ENCODE measurements at places on chromosomes 11 and 22. TPM values are rescaled to one million over a fixed set of nuclear protein-coding genes. Genes with fewer than 3 reads are reported as not detected.

DNA sequence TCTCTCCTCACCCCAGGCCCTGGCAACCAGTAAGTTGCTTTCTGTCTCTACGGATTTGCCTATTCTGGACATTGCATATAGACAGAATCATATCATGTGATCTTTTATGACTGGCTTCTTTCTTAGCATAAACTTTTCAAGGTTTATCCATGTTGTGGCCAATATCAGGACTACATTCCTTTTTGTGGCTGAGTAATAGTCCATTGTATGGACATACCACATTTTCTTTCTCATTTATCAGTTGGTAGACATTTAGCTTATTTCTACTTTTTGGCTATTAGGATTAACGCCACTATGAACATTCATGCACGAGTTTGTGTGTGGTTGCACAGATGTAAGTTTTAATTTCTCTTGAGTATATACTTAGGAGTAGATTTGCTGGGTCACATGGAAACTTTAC, 35.7 kb downstream of the ARFGAP3 start:
- H3K4me3 ChIP-seq: no peak overlapping the region
- no peak for DNase-seq
- H3K4me1 ChIP-seq: peaks cover 14% of the 10 kb centered on the region
- H3K27ac ChIP-seq: no peak overlapping the region
- no peaks in the 10 kb centered on the region for H3K27me3 ChIP-seq
- H3K36me3 ChIP-seq: peaks cover 38% of the 10 kb centered on the region

DNA sequence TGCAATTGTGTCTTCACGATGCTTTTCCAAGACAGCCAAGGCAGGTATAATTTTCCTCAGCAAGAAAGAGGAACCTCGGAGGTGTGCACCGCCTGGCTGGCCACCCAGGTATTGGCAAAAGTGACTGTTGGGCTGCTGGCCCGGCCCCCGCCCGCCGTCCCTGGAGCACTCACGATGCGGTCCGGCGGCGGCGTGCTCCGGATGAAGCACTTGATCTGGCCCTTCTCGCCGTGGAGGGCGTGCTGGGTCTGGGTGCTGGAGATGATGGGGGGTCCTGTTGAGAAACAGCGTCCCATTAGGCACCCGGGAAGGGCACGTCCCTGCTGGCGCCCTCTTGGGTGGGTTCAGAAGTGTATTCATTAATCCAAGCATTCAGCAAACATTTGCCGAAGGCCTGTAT, 84.8 kb downstream of the ST3GAL4 start:
- no peak for DNase-seq
- H3K27ac ChIP-seq: no peak overlapping the region
- H3K27me3 ChIP-seq: peaks cover 13% of the 10 kb centered on the region
- no peak overlapping the region for H3K4me3 ChIP-seq
- H3K4me1 ChIP-seq: peaks cover 43% of the 10 kb centered on the region
- H3K36me3 ChIP-seq: no peaks in the 10 kb centered on the region

- no peaks in the 10 kb centered on the region for H3K36me3 ChIP-seq
- H3K4me1 ChIP-seq: no peaks in the 10 kb centered on the region
- H3K27me3 ChIP-seq: no peaks in the 10 kb centered on the region
Measured at GRCh38 chr11:9797300-9797699, 133.4 kb downstream of the SWAP70 start.

- H3K36me3 ChIP-seq: no peaks in the 10 kb centered on the region
- H3K4me1 ChIP-seq: peaks cover 71% of the 10 kb centered on the region
- no peak overlapping the region for H3K4me3 ChIP-seq
- H3K27me3 ChIP-seq: peaks cover 36% of the 10 kb centered on the region
Measured at GRCh38 chr11:117870103-117870952, 6.1 kb downstream of the FXYD6 start.

- peak; percentile 34 for DNase-seq
- no peaks in the 10 kb centered on the region for H3K27me3 ChIP-seq
- no peaks in the 10 kb centered on the region for H3K36me3 ChIP-seq
- no peak overlapping the region for H3K4me3 ChIP-seq
Measured at GRCh38 chr22:44449061-44449682, 48.9 kb downstream of the RTL6 start.

DNA sequence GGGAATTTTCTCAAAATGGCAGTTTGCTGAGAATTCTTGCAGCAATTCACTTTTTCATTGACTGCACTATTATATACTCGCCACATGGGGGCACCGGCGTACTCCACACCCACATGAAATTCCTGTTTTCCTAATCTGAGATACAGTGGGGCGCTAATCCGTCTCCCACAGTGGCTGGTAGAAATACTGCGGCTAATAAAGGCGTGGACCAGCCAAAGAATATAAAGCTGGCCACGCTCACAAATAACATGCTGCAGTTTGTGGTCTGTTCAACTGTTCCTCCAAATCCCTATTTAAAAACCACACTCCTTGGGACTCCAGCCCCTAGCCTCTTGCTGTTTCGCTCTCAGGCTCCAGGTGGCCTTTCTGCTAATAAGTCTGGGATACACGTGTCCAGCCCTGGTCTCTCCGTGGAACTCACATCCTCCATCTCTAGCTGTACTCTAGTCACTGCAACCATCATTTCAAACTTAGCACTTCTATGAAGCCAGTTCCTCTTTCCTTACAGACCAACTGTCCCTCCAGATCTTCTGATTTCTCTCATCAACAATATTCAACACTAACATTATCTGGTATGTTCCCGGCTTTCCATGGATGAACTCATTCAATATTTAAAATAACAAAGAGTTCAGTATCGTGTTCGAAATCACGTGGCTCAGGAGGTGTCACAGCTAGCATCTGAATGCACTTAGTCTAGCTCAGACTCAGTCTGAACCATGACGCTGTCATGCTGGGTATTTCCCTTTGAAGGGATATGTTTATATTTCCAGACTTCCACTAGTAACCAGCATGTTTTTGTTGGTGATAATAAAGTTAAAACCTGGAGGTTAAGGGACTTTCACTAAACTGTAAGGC, 22.0 kb downstream of the TBRG1 start:
- H3K4me1 ChIP-seq: no peaks in the 10 kb centered on the region
- DNase-seq: no peak
- no peaks in the 10 kb centered on the region for H3K27me3 ChIP-seq
- H3K36me3 ChIP-seq: peaks cover 4% of the 10 kb centered on the region

- peak overlapping the region; percentile 24 for H3K27ac ChIP-seq
- H3K4me1 ChIP-seq: peaks cover 38% of the 10 kb centered on the region
- H3K4me3 ChIP-seq: no peak overlapping the region
- peaks cover 37% of the 10 kb centered on the region for H3K36me3 ChIP-seq
- no peak for DNase-seq
Measured at GRCh38 chr11:122804161-122804560, 34.1 kb upstream of the CRTAM start.

DNA sequence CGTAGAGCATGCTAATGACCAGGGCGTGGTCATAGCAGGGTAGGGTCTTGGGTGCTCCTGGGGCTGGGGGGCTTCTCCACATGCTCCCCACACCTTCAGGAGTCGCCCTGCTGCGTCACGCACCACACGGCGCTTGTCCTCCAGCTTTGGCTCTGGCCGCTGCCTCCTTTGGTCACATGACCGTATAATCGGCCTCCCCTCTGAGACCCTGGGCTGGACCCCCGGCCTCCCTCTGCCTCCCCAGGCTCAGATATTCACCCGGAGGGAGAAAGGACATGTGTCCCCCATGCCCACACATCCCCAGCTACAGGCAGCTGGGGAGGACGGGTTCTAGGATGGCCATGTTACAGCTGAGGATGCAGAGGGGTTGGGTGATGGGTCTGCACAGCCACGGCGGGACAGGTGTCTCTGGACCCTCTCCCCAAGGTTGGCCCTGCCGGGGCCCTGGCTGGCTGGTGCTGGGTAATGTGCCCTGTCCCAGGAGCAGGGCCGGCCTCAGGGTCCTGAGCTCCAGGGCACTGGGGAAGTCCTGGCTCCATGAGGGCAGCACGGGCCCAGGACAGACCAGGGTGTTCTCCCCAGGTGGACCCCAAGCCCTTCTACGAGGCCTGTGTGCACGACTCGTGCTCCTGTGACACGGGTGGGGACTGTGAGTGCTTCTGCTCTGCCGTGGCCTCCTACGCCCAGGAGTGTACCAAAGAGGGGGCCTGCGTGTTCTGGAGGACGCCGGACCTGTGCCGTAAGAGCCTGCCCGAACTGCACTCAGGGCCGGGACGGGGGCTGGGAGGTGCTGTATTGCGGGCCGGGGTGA, 14.5 kb downstream of the MUC2 start:
- peaks cover 7% of the 10 kb centered on the region for H3K27me3 ChIP-seq
- DNase-seq: peak; percentile 69
- H3K4me3 ChIP-seq: no peak overlapping the region
- H3K27ac ChIP-seq: no peak overlapping the region
- H3K4me1 ChIP-seq: no peaks in the 10 kb centered on the region
- H3K36me3 ChIP-seq: no peaks in the 10 kb centered on the region

GRCh38 chr11:130727157-130728119, 188.8 kb downstream of the SNX19 start:
- H3K27ac ChIP-seq: no peak overlapping the region
- no peaks in the 10 kb centered on the region for H3K4me1 ChIP-seq
- H3K36me3 ChIP-seq: no peaks in the 10 kb centered on the region

- H3K36me3 ChIP-seq: peaks cover 6% of the 10 kb centered on the region
- no peak for DNase-seq
- H3K4me3 ChIP-seq: peak overlapping the region; percentile 31
- peak overlapping the region; percentile 64 for H3K27ac ChIP-seq
Measured at GRCh38 chr11:87081358-87081757, 43.6 kb downstream of the TMEM135 start.

GRCh38 chr11:69265911-69266510, 27.9 kb upstream of the MYEOV start:
- no peak overlapping the region for H3K27ac ChIP-seq
- no peaks in the 10 kb centered on the region for H3K27me3 ChIP-seq
- peak; percentile 23 for DNase-seq
- H3K36me3 ChIP-seq: no peaks in the 10 kb centered on the region

- H3K4me3 ChIP-seq: peak overlapping the region; percentile 54
- DNase-seq: peak; percentile 79
- H3K27me3 ChIP-seq: no peaks in the 10 kb centered on the region
Measured at GRCh38 chr11:66315921-66316811, 678 bp downstream of the CD248 start.

- H3K27ac ChIP-seq: peak overlapping the region; percentile 40
- no peak overlapping the region for H3K4me3 ChIP-seq
- no peaks in the 10 kb centered on the region for H3K4me1 ChIP-seq
- H3K36me3 ChIP-seq: no peaks in the 10 kb centered on the region
- peak; percentile 56 for DNase-seq
Measured at GRCh38 chr11:8062781-8063257, 18.2 kb upstream of the TUB start.

The SCN3B gene
- 1.6 TPM for total RNA-seq

The NDUFA6 gene
- total RNA-seq: 36.8 TPM

The NAT10 gene
- 39.2 TPM for total RNA-seq

Data from spleen (tissue), 13 donors.